H1 (cell line): ENCODE measurements at places on chromosomes 13 and 19.

- DNase-seq = peak; percentile 79
These were observed at the start of gene ANKLE1 for GRCh38 chr19:17281391-17282304. Gene ANKLE1 (plus strand): TSS chr19:17281901. CDS start chr19:17281921, 20 bp downstream.

DNA sequence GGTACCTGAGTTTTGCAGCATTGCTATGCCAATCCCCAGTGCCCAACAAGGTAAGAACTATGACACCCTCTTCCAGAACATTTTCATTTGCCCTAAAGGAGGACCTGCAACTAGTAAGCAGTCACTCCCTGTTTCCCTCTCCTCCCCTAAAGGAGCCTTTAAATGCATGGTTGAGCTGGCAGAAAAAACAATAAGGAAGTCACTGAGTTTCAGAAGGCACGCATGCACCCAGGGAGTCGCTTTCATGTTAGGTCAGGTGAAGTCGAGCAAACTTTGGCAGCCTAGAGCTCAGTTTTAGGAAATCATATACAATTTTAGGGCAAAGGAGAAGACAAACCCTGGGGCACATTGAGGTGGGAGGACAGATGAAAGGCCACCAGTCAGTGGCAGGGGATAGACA, 11.8 kb downstream of the NLRP11 start:
- no peak for DNase-seq

- no peak for DNase-seq
These were observed 63.9 kb downstream of the DACH1 start for GRCh38 chr13:71803066-71803465.

- DNase-seq = no peak
These were observed 10.5 kb upstream of the ELF1 start for GRCh38 chr13:41029629-41030028.

DNA sequence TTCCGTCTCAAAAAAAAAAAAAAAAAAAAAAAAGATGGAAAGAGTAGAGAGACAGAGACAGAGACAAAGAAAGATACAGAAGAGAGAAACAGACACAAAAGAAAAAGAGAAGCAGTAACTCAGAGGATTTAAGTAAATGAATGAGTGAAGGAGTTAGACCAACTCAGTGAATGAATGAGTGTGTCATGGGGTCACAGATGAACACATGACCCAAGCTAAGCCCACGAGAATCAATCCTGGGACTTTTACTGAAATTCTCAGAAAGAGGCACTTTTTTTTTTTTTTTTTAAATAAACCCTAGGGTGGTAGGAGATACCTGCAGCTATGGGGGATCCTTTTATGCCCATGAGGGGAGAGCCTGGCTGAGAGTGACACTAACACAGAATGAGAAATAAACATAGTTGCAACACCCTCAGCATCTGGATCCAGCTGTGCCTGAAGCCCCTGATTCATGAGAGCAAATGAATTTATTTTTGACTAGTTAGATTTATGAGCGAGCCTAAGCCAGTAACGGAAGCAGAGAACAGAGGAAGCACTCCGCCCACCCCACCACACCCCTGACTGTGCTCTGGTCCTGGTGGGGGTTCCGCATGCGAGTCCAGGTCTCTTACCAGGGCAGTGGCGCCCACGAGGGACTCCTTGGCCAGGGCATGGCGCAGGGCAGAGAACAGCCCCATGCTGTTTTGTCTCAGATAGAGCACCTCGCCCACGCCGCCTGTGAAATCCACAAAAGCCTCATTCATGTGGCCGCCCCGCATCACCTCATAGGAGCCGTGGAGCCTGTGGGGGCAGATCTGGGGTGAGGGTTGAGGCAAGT, 4.6 kb downstream of the CAPN12 start:
- DNase-seq = no peak

DNA sequence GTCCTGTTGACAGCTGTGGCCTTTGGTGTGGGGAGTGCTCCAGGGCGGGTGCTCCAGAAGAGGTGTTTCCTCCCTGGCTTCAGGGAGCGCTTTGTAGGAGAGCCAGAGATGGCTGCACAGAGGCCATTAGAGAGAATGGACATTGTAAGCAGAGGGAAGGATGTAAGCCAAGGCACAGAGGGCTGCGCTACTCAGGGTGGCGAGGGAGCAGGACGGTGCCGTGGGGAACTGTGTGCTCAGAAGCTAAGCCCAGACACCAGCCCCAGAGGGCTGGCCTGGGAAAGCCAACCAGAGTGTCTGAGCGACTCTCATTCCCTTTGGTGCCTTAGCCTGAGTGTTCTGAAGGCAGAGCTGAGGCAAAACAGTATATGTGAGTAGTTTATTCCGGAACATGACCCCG, 92.2 kb downstream of the TSHZ3 start:
- no peak for DNase-seq

GRCh38 chr19:55189403-55189835, 9.3 kb upstream of the SYT5 start:
- peak; percentile 29 for DNase-seq

DNA sequence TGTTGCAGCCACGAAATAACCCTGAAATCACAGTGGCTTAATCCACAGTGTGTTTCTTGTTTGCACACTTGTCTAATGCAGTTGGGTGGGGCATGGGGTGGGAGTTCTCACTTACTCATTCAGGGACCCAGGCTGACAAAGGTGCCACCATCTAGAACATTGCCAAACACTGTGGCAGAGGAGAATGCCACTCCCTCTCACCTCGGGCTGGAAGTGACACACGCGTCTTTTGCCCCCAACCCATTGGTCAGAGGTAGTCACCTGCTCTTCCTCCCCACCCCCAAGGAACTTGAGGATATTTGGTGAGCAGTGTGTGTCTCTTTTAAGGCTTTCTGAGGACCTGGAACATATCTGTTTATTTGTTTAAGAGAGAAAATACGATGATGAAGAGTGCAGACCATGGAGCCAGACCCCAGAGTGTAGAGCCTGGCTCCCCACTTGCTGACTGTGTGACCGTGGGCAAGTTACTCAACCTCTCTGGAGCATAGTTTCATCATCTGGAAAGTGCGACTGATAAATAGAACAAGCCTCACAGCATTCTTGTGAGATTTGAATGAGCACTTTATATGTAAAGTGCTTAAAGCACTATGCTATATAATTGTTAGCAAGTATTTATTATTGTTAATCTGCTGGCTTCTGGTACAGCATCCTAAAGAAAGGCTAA, 17.4 kb downstream of the GPR183 start:
- no peak for DNase-seq

DNA sequence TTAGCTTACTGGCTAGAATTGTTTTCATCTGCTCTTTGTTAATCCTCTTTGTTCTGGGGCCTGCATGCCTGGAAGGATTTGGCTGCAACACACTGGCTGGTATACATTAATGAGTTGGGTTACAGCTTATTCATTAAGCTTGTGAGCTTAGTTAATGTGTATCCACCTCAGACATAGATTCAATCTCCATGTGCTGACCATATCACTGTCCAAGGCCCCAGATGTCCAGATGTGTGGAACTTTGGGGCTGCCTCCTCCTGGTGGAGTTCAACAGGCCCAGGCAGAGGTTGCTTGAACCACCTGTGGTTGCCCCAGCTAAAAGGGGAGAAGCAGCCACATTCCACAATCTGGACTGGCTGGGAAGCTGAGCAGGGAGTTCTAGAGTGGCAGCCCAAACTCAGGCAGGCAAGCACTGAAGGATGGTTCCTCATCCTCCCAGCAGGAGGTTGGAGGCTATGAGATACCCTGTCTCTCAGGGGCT, 5.4 kb downstream of the DIAPH3 start:
- DNase-seq = no peak

DNA sequence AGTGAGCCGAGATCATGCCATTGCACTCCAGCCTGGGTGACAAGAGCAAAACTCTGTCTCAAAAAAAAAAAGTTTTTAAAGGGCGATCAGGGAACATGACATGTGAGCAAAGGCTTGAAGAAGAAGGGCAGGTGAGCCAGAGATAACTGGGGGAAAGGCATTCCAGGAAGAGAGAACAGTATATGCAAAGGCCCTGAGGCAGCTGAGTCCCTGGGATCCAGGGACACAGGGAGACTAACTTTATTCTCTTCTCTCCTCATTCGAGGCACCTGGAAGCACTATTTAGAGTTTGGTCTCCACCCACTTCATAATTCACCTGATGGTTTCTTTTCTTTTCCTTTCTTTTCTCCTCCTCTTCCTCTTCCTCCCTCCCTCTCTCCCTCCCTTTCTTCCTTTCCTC, 17.6 kb downstream of the ZSCAN5A start:
- DNase-seq = no peak

DNA sequence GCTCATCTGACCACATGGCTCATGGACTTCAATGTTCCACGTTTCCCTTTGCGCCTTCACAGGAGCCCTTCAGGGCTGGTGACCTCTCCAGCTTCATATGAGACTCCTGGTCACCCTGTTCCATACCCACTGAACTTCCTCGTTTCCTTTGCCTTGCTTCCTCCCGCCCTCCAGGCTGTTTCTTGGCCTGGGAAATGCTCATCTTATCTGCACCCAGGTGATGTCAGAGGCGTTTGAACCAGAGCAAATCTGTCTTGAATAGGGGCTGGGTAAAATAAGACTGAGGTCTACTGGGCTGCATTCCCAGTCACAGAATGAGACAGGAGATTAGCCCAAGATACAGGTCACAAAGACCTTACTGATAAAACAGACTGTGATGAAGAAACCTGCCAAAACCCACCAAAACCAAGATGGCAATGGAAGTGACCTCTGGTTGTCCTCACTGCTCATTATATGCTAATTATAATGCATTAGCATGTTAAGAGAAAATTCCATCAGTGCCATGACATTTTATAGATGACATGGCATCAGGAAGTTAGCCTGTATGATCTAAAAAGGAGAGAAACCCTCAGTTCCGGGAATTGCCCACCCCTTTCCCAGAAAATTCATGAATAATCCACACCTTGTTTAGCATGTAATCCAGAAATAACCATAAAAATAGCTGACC, 102.7 kb downstream of the DCLK1 start:
- no peak for DNase-seq

- no peak for DNase-seq
These were observed 12.4 kb downstream of the CEBPG start for GRCh38 chr19:33385956-33386355.

GRCh38 chr13:45015300-45015699, 26.0 kb downstream of the GPALPP1 start:
- no peak for DNase-seq

GRCh38 chr13:28325022-28325421, 169.9 kb downstream of the FLT1 start:
- DNase-seq = no peak

DNA sequence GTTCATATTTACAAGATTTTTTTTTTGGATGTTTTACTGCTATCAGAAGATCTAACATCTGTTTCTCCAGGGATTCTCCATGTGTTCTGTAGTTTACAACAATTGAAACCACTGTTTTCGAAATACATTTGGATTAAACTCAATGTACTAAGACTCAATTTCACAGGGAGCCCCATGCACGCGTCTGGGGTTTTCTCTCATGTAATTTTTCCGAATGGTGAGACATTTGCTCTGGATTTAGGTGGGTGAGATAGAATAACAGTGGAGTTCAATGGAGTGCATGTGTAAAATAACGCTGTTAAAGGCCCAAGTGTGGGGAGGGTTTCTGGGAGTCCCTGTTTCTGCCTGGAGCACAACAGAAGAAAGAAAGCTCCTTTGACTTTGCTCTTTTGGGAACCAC, 330.3 kb downstream of the TSHZ3 start:
- no peak for DNase-seq

DNA sequence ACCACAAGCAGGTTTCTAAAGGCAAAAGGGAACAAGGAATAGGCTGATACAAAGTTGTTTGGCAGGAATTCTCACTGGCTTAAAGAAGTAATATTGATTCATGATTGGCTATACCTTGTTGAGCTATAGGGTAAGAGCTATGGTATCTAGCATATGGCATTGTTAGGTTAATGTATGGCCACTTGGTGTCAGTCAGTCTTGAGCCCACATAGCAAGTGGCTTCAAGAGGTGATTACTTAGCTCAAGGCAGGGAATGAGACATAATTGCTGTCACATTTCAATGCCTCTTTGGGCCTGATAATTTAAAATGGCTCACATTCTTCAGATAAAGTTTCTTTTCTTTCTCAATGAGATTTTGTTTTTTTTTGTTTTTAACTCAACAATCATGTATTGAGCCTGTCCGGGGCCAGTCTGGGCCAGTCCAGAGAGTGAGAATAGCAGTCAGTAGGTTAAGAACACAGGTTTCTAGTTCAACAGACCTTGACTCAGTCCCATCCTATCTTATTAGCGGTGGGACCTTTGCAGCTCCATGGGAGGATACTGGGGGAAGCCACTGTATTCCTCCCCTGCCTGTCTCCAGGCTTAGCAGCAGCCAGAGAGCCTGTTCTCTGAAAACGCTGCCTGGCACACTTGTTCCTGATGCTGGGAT, 45.8 kb upstream of the RCBTB2 start:
- no peak for DNase-seq

DNA sequence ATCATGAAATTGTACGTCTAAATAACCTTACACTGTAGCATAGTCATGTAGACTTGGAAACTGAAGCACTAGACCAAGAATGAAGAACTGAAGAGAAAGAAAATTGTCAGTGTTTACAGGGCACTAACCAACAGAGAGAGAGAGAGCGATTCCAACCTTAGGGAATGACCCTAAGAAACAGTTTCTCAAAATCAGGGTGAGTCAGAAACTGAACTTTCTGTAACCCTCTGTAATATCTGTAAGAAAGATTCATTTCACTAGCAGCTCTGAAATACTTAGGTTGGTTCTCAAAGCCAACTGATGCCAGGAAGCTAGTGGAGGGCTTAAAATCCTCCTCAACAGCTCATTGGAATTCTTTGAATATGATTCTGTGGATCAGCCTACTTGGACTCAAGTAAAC, 936.9 kb downstream of the EFNB2 start:
- no peak for DNase-seq
